ENCODE measurements at places on chromosomes 3 and 15.

DNA sequence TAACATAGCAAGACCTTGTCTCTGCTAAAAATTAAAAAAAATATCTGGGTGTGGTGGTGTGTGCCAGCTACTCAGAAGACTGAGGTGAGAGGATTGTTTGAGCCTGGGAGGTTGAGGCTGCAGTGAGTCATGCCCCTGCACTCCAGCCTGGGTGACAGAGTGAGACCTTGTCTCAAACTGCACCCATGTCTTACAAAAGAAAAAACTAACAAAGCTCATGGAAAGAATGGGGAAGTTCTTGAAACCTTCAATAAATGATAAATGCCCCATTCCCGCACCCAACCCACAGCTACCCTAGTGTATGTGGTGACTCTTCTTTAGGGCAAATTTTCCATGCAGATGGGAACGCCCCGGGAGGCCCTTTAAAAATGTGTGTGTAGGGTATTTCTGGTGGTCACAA lies 28.3 kb downstream of the RPLP1 start:
- no peak for DNase-seq
- H3K27ac ChIP-seq, result no peak overlapping the region
- no peak overlapping the region for H3K4me3 ChIP-seq
- peaks cover 11% of the 10 kb centered on the region for H3K27me3 ChIP-seq

- no peak overlapping the region for H3K27ac ChIP-seq
- no peak overlapping the region for H3K4me3 ChIP-seq
- H3K4me1 ChIP-seq, result peaks cover 15% of the 10 kb centered on the region
These were observed 170.8 kb downstream of the XXYLT1 start for GRCh38 chr3:195099951-195100785.

- H3K36me3 ChIP-seq, result no peaks in the 10 kb centered on the region
- H3K4me3 ChIP-seq, result no peak overlapping the region
- no peaks in the 10 kb centered on the region for H3K27me3 ChIP-seq
- H3K4me1 ChIP-seq, result no peaks in the 10 kb centered on the region
These were observed 662.3 kb downstream of the NR2F2 start for GRCh38 chr15:96992817-96993216.

- no peak overlapping the region for H3K4me3 ChIP-seq
- no peaks in the 10 kb centered on the region for H3K27me3 ChIP-seq
- H3K36me3 ChIP-seq, result peaks cover 4% of the 10 kb centered on the region
- DNase-seq, result no peak
- H3K27ac ChIP-seq, result no peak overlapping the region
These were observed 168.0 kb upstream of the STT3B start for GRCh38 chr3:31364711-31365110.

GRCh38 chr3:138124188-138124587 lies 8.0 kb downstream of the A4GNT start:
- no peak for DNase-seq
- peaks cover 8% of the 10 kb centered on the region for H3K27me3 ChIP-seq
- no peak overlapping the region for H3K27ac ChIP-seq
- H3K36me3 ChIP-seq, result no peaks in the 10 kb centered on the region
- no peak overlapping the region for H3K4me3 ChIP-seq

- peaks cover 10% of the 10 kb centered on the region for H3K27me3 ChIP-seq
- no peak for DNase-seq
- H3K27ac ChIP-seq, result no peak overlapping the region
These were observed 122.0 kb upstream of the PROK2 start for GRCh38 chr3:71906976-71907375.

DNA sequence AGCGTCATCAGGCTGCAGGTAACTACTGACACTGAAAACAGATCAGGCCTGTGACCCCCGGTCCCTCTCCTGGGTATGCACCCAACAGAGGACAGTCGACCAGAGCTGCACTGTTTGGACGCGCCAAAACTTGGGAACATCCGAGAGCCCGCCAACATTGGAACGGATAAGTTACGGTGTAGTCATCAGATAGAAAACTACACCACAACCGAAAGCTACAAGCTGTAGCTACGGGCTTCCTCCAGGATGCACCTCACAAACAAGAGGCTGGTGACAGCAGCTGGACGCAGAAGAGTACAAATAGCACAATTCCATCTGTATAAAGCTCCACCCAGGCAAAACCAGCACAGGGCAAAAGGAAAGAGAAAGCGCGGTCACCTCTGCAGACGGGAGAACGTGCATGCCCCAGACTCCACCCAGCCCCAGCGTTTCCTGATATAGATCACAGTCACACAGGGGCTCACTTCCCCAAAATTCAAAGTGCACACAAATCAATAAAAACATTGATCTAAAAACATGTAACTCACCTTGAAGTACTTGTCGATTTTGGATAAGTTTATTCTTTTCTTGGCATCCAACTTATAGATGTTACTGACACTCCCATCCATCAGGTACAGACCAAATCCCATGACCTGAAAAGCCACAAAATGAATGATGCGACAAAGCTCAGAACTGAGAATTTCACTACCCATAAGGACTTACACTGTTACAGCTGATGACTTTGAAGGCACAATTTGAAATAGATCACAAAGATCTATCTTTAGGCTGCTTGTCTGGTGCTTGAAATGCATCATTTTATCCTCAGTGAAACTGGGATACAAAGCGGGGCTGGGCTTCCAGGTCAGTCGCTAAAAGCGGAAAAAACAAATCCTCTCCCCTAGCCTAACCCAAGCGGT lies 43.3 kb downstream of the CYFIP1 start:
- no peak overlapping the region for H3K4me3 ChIP-seq
- H3K27ac ChIP-seq, result no peak overlapping the region
- H3K4me1 ChIP-seq, result peaks cover 8% of the 10 kb centered on the region
- H3K27me3 ChIP-seq, result no peaks in the 10 kb centered on the region
- DNase-seq, result no peak

GRCh38 chr3:39150803-39151631 lies 2.4 kb downstream of the CSRNP1 start:
- H3K4me3 ChIP-seq, result peak overlapping the region; percentile 98
- peak; percentile 54 for DNase-seq
- peak overlapping the region; percentile 98 for H3K27ac ChIP-seq
- H3K4me1 ChIP-seq, result peaks cover 77% of the 10 kb centered on the region

GRCh38 chr15:74316141-74316540 lies 51.3 kb downstream of the CYP11A1 start:
- H3K27me3 ChIP-seq, result peaks cover 3% of the 10 kb centered on the region
- DNase-seq, result no peak
- H3K27ac ChIP-seq, result peak overlapping the region; percentile 42
- H3K4me3 ChIP-seq, result no peak overlapping the region

DNA sequence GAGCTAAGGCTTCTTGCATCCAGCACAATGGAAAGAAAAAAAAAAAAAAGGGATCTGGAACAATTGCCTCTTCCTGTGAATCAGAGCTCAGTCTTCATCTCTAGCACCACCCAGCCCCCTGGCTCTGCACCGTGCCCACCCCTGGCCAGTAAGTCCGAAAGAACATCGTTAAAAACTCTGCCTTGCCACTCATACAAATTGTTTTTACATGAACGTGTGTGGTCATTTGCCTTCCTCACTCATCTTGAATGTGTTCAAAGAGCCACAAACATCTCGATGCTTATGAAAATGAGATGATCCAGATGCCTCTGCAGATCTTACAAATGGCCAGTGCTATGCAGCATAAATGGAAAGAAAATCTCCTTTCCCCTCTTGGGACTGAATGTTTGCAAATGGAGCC lies 400.0 kb upstream of the PPP2R3A start:
- H3K4me1 ChIP-seq, result no peaks in the 10 kb centered on the region
- no peak overlapping the region for H3K4me3 ChIP-seq
- no peaks in the 10 kb centered on the region for H3K27me3 ChIP-seq
- no peaks in the 10 kb centered on the region for H3K36me3 ChIP-seq
- no peak overlapping the region for H3K27ac ChIP-seq

DNA sequence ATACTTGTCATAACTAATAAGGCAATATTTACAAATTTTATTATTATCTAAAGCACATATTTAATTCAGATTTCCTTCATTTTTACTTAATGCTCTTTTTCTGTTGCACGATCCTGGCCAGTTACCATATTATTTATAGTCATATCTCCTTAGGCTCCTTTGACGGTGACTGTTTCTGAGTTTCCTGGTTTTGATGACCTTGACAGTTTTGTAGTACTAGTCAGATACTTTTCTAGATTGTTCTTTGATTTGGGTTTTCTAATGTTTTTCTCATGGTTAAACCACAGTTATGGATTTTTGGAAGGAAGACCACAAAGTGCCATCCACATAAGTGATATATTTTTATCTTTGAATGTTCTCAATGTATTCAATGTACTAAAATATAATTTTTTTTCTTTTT lies 171.0 kb upstream of the NANOGP8 start:
- H3K4me1 ChIP-seq, result no peaks in the 10 kb centered on the region
- no peaks in the 10 kb centered on the region for H3K36me3 ChIP-seq
- no peak overlapping the region for H3K4me3 ChIP-seq
- no peak overlapping the region for H3K27ac ChIP-seq
- no peak for DNase-seq
- no peaks in the 10 kb centered on the region for H3K27me3 ChIP-seq
